ENCODE measurements at places on chromosomes 4 and X.

DNA sequence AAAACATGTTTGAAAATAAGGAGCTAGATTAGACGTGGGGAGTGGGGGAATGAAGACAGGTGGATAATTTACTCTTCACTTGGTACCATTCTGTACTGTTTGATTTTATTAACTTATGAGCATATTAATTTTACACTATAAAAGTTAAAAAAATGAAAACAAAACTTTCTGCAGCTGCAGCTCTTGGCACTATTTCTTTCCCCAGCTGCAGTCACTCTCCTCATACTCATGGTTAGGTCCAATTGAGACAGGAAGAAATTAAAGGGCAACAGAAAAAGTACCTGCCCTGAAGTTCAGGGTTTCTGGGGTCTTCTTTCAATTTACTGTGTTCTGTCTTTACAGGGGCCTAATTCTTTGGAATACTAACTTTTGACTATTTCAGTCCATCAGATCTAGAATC, 15.4 kb downstream of the MAD2L1 start:
- DNase-seq = no peak

GRCh38 chrX:44674906-44675305, 132.2 kb upstream of the FUNDC1 start:
- DNase-seq = no peak

- DNase-seq = no peak
Observed at GRCh38 chr4:171118091-171118490, 695.1 kb upstream of the GALNTL6 start.

GRCh38 chrX:100994352-100995281, 25.1 kb downstream of the ARL13A start:
- DNase-seq = no peak

GRCh38 chr4:80196259-80196921, 913 bp upstream of the PRDM8 start:
- DNase-seq = no peak

- DNase-seq = no peak
Observed at GRCh38 chr4:184451726-184452125, 22.6 kb downstream of the IRF2 start.

DNA sequence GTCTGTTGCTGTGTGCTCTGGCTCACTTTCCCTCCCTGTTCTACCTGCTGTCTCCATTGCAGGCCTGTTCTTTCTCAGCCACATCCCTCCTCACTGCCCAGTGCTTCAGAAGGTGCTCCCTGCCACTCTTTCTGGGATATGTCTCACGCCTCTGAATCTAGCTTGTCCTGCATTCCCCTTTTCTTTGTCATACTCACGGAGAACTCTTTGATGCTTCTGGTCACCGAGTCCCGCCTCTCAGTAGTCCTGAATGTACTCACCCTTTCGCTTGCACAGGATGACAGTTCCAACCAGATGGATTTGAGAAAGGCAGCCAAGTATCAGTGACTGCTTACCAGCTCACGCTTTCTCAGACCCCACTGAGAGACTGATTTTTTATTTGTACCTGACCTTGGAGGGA, 65.2 kb upstream of the TLR2 start:
- DNase-seq = no peak

DNA sequence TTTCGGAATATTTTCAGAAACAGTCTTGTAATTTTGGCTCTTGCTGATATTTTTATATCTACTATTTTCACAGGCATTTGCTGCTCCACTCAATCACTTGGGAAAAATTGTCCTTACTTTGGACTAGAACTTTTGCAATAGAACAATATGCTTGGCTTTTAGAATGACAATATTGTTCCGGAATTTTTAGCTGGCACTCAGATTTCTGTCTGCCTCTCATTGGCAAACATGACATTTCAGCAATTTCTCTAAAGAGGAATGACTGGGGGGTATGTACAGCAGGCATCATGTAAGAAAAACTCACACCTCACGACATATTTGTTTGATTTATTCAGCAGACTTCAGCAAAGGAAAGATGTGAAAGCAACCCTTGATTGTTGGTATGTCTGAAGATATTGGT, 243.6 kb upstream of the GPRIN3 start:
- DNase-seq = no peak

DNA sequence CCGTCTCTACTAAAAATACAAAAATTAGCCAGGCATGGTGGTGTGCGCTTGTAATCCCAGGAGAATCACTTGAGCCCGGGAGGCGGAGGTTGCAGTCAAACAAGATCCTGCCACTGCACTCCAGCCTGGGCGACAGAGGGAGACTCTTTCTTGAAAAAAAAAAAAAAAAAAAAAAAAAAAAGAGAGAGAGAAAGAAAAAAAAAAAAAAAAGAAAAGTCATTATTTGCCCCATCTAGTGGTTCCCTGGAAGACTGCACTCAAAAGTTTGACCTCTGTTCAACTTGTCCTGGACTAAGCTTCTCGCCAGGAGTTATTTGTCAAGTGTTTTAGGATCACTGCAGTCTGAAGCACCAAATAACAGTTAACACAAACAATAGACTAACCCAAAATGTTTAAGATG, 45.3 kb upstream of the KCTD8 start:
- DNase-seq = no peak

DNA sequence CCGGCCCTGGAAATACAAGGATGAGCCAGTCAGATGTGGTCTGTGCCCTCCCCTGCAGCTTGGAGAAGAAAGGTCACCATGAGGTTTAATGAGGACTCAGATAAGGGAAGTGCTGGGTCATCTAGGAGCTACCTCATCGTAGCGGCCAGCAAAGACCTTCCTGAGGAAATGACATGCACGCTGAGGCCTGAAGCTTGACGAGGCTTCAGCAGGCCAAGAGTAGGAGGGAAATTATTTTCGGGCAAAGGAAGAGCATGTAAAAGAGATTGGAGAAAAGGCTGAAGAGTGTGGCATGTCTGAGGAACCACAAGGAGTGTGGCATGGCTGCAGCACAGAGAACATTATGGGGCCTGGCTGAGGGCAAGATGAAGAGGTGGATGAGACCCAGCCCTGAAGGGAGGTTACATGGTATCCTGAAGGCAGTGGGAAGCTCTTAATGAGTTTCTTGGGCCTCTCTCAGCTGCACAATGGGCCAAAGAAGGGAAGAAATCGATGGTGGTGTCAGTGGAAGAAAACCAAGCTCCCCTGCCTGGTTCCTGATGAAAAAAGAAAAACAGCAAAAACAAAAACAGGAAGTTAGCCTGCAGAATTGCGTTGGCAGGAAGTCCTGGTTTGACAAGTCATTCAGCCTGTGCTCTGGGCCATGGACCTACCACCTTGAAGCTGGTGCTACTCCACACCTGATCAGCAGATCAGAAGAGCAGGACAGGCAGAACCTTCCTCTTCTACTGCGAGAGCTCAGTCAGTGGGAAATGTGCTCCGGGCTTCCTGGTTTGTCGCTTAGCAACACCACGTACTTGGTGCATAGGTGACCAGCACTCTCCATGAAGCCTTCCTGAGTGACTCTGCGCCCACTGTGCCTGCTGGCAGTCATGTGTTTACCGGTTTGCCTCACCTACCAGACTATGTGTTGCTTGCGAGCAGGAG, 134.5 kb upstream of the KLF3 start:
- DNase-seq = peak; percentile 6

GRCh38 chr4:88821522-88821921, 123.9 kb upstream of the NAP1L5 start:
- no peak for DNase-seq

- no peak for DNase-seq
Observed at GRCh38 chr4:56540826-56541225, 35.2 kb downstream of the ARL9 start.

DNA sequence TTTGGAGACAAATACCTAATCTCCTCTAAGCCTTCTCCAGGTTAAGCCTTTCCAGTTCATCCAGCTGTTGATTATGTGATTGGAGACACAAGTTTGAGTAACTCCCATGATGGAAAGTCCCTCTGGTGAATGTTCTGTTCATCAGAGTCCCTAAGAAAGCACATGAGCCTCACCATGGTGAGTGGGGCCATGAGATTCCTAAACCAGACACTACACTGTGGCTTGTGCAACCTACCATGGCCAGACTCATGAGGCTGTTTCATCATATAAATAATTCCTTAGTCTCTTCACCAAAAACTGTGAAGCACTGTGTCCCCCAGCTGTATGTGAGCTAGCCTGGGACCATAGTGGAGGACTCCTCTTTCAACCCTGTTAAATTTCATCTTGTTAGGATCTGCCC, 14.4 kb downstream of the PKD2 start:
- DNase-seq = no peak

- DNase-seq = no peak
Observed at GRCh38 chrX:74117962-74118902, 185.7 kb upstream of the ZCCHC13 start.

DNA sequence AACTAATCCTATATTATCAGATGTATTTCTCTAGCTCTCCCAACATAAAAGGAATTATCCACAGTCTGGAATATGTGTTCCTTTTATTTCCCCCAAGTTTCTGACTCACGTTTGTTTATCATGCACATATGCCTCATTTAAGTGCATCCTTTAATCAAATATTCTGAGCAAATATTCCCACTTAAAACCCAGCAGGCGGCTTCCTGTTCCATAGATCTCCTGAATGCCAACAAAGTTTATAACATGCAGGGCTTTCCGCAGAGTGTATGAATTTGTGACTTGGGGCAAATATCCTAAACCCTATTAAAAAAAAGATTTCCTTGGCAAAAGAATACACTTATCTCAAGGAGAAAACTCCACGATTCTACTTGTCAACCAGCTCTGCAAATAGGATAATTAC, 16.9 kb downstream of the GLRA2 start:
- DNase-seq = no peak

GRCh38 chrX:78092296-78092695, 11.8 kb upstream of the PGK1 start:
- no peak for DNase-seq

GRCh38 chrX:77776659-77777058, 9.4 kb downstream of the ATRX start:
- DNase-seq = no peak

- no peak for DNase-seq
Observed at GRCh38 chrX:66039944-66040343, at the start of gene VSIG4. Gene VSIG4 (minus strand): TSS chrX:66040080. CDS start chrX:66039998, 82 bp downstream.

DNA sequence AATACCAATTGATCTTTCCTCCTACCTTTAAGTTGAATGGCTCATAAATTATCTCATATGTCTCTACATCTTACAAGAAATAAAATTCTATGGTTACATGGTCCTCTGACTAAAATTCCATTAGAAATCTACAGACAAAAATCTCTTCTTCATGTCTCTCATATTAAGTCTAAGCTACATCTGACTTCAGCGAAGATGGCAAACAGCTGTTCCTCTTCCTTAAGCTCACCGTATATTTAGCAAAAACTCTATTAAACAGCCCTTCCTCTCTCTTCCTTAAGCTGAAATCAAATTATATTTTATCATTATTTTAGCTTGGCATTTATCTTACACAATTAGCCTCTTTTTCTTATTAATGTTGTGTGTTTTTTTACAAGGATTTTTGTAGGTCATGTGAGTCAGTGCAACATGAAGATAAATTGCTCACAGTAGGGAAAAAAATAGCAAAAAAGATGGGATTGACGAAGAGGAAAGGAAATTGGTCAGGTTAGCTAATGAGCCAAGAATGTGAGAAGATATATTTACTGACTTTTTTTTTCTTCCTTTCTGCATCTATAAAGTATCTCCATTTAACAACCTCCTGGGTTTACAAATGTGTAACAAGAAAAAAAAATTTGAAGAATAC, 2412.8 kb downstream of the ARAP2 start:
- no peak for DNase-seq

- DNase-seq = no peak
Observed at GRCh38 chr4:87557348-87557747, 28.2 kb upstream of the SPARCL1 start.

DNA sequence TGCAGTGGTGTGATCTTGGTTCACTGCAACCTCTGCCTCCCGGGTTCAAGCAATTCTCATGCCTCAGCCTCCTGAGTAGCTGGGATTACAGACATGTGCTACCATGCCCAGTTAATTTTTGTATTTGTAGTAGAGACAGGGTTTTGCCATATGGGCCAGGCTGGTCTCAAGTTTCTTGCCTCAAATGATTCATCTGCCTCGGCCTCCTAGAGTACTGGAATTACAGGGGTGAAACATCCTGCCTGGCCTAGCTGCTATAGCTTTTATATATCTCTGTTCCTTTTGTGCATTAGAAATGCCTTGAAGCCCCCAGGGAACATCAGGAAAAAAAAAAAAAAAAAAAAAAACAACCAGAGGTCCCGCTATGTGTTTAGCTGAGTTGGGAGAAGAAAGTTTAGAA, 34.8 kb downstream of the UBE2K start:
- no peak for DNase-seq

- DNase-seq = no peak
Observed at GRCh38 chrX:444305-444704, 57.6 kb upstream of the PPP2R3B start.

DNA sequence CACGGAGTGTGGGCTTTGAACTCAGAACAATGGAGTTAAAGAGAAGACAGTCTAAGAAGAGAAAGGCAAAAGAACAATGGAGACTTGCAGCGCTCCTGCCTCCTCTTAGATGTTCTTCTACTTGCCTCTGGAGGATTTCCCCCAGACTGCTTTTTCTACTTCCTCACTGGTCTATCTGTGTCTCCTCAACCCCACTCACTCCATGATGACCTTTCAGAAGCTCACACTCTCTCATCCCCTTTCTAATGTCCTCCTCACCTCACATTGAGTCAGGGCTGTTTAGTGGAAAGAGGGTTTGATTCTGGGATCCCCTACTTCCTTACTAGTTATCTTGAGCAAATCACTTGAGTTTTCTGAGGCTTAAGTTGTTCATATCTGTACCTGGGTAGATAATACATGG, 12.2 kb upstream of the HERC6 start:
- no peak for DNase-seq

DNA sequence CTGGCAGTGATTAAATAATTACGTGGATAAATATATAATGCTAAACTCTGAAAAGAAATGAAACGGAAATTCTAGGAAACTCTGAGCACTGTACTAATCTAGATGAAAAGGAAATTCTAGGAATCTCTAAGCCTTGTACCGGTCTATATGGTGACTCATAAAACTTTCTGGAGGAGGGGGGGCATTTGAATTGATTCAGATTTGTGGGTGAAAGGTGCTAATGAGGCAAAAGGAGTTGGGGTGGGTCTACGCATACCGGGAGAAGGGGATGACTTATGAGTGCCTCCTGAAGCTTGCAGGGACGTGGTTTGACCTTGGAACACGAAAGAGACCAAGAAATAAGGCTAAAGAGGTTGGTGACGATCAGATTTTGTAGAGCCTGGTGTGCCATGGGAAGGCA, 151.7 kb upstream of the CASK start:
- no peak for DNase-seq

- no peak for DNase-seq
Observed at GRCh38 chrX:43860646-43861370, 21.4 kb downstream of the MAOB start.

DNA sequence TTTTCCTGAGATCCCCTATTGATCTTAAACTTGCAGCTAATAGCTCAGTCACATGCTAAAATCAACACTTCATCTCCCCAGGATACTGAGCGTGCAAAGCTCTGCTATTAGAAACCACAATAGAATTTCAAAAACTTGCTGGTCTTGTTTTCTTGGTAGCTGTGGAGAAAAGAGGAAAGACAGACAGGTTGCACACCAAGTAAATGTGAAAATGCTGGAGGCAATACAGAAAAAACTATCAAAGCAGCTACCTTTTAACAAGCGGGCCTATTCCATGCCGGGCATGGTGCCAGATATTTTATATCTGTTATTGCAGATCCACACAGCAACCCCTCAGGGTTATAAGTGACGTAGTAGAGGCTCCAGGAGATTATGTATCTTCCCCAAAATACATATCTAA, 171.9 kb downstream of the DCTD start:
- DNase-seq = no peak

GRCh38 chrX:136780763-136781162, at the start of gene ARHGEF6:
Gene ARHGEF6 (minus strand): TSS chrX:136780932. CDS start chrX:136780882, 50 bp downstream.
- no peak for DNase-seq

- no peak for DNase-seq
Observed at GRCh38 chr4:40310225-40310624, 24.9 kb upstream of the CHRNA9 start.

- no peak for DNase-seq
Observed at GRCh38 chr4:610411-611261, 14.7 kb upstream of the PDE6B start.

All from stimulated activated CD8-positive, alpha-beta memory T cell treated with anti-CD3 and anti-CD28 coated beads, Interleukin-12 subunit alpha, Interleukin-12 subunit beta, amount 100 ng/mL, for 4 hours (primary cell).